ENCODE measurements at places on chromosomes 2 and 18. TPM values are rescaled to one million over a fixed set of nuclear protein-coding genes. Genes with fewer than 3 reads are reported as not detected.

DNA sequence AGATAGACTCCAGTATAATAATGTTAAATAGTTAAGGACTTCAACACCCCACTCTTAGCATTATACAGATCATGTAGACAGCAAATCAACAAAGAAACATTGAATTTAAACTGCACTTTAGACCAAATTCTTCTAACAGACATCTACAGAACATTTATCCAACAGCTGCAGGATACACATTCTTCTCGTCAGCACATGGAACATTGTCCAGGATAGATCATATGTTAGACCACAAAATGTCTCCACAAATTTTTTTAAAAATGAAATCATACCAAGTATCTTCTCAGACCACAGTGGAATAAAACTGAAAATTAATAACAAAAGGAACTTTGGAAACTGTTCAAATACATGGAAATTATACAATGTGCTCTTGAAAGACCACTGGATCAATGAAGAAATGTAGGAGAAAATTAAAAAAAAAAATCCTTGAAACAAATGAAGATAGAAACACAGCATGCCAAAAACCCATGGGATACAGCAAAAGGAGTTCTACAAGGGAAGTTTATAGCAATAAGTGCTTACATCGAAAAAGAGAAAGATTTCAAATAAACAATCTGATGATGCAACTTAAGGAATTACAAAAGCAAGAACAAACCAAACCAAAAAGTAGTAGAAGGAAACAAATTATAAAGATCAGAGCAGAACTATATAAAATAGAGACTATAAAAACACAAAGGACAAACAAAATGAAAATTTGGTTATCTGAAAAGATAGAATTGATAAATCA is 12.3 kb upstream of the SPP2 start:
- no peak for DNase-seq

- DNase-seq = no peak
Observed at GRCh38 chr2:38095079-38095995, 19.4 kb upstream of the CYP1B1 start.

UGGT1 gene
- 50.3 TPM for total RNA-seq

FBXO36 gene
- total RNA-seq = 3.0 TPM

GRCh38 chr2:190786404-190787166 is 94.0 kb upstream of the GLS start:
- DNase-seq = no peak

DNA sequence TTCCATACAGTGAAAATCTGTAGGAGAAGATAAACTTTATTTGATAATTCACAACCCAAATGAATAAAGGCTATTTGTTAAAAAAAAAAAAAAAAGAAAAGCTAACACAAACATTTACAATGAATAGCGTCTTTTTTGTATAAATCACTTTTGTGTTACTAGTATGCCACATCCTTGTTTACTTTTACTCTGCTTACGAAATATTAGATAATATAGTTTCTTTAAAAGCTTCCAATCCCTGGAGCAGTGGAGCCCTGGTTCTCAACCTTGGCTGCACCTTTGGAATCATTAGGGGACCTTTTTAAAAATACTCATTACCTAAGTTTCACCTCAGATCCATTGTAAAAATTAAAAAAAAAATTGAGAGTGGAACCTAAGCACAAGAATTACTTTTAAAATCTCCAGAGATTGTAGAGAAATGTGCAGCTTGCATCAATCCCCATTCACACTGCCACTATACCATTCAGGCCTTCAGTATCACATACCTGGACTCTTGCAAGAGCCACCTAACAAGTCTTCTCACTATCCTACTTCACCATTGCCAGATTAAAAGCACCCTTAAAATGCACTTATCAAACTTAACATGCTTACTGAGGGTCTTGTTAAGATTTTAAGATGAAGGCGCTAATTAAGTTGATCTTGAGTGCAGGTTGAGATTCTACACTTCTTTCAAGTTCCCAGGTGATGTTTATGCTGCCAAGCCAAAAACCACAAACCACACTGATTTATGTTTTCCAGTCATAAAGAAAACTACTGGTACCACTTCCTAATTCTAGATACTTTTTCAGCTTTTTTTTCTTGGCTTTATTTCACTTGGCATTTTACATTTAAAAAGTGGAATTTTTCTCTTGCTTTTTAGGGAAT is 59.7 kb upstream of the ZC3H15 start:
- DNase-seq = no peak

GRCh38 chr2:44189104-44189503 is 20.4 kb downstream of the PPM1B start:
- no peak for DNase-seq

STAT4 gene
- 4.1 TPM for total RNA-seq

GRCh38 chr2:128753800-128754199 is 435.1 kb upstream of the HS6ST1 start:
- no peak for DNase-seq

AQP12B gene
- not detected for total RNA-seq

- no peak for DNase-seq
Observed at GRCh38 chr2:203002054-203002821, 12.4 kb upstream of the NBEAL1 start.

Measured in mesenteric fat pad (tissue), 1 donor.